ENCODE measurements at places on chromosomes 11 and 22. TPM values are rescaled to one million over a fixed set of nuclear protein-coding genes. Genes with fewer than 3 reads are reported as not detected.

Gene THY1
- 11.3 TPM for total RNA-seq

Gene GRIK4
- total RNA-seq: 0.85 TPM

Gene OR4A16
- total RNA-seq: not detected

Gene CRYBB2
- total RNA-seq: not detected

Gene TSGA10IP
- total RNA-seq: not detected

Gene C22orf15
- total RNA-seq: not detected

Gene YDJC
- total RNA-seq: 12.4 TPM

Gene HBG1
- total RNA-seq: not detected

Gene JAML
- 6.0 TPM for total RNA-seq

Gene F2
- not detected for total RNA-seq

Gene KCNK4
- total RNA-seq: not detected

Gene GALNT18
- total RNA-seq: 22.5 TPM

Gene LMNTD2
- 1.2 TPM for total RNA-seq

Gene WT1
- total RNA-seq: 0.82 TPM

Gene ACTN3
- 0.22 TPM for total RNA-seq

Gene POTEH
- total RNA-seq: not detected

Gene APOA4
- not detected for total RNA-seq

Gene SMIM35
- total RNA-seq: not detected

Gene DMC1
- total RNA-seq: 2.9 TPM

Gene SULT4A1
- not detected for total RNA-seq

Gene NLRP14
- not detected for total RNA-seq

Gene NAALADL1
- total RNA-seq: 26.3 TPM

Gene TRIM48
- total RNA-seq: not detected

Gene VSIG2
- total RNA-seq: not detected

Gene BIK
- total RNA-seq: 1.4 TPM

Gene SCGB1C1
- not detected for total RNA-seq

Gene A4GALT
- total RNA-seq: 10.9 TPM

Gene OR5D18
- not detected for total RNA-seq
